ENCODE measurements at places on chromosomes 16 and 17.

GRCh38 chr17:61235827-61236197, 163.8 kb upstream of the TBX2 start:
- peak; percentile 77 for DNase-seq

DNA sequence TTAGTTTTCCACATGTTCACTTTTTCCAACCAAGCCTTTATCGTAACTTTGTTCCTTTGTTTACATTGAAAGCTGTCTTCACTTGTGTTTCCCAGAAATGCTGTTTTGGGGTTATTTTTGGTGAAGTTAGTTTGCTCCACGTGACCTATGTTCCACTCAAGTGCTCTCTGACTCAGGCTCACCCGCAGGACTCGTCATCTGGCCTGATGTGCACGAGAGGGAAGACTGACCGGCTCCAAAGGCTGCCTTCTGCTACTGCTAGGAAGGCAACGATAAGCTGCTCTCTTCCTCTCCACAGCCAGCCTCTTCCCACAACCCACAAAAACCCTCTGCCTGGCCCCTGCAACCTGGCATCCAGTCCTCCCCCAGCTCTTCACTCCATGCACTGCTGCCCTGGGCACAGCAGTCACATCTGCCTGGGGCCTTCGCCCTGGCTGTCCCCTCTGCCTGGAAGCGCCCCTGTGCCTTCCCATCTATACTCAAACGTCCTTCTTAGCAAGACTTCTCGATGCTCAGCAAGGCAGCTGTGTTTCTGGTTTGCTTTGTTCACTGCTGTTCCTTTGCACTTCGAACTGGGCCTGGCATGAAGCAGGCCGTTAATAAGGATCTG, 28.0 kb downstream of the ZCCHC14 start:
- peak; percentile 92 for DNase-seq

- no peak for DNase-seq
These were observed 3.3 kb upstream of the ZG16B start for GRCh38 chr16:2826591-2827373.

DNA sequence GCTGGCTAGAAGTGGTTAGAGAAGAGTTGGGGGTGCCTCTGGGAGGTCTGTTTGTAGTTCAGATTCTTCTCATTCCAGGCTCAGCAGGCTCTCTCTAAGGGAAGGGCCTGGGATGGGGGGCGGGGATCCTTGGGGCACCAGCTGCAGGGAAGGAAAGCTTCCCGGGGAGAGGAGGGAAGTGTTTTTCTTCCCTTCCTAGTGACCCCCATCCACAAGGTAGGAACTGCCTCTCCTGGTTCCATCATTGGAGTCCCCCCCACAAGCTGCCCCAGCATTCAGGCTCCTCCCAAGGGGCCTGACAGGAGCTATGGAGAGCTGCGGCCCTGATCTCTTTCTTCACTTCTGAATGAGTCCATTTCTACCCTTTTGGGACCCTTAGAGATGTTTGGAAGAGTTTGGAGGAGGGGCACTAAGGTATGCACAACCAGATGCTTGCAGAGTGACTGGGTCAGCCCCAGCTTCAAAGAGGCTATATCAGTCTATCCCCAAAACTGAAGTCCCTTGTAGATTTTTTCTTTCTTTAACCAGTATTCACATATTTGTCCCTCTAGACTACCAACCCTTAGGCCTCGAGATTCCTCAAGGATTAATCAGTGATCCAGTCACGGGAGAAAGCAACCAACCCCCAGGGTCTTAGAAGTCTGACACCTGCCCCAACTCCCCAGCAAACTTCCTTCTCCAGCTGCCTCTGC, 13.9 kb upstream of the FZD2 start:
- peak; percentile 84 for DNase-seq

GRCh38 chr16:84138824-84139627, 6.0 kb downstream of the HSDL1 start:
- peak; percentile 57 for DNase-seq

GRCh38 chr17:7885367-7886226, 3.0 kb upstream of the CHD3 start:
- DNase-seq = no peak

- no peak for DNase-seq
These were observed 47.1 kb downstream of the ABCA8 start for GRCh38 chr17:68908045-68908444.

GRCh38 chr17:17975436-17975835, 2.8 kb downstream of the DRC3 start:
- no peak for DNase-seq

DNA sequence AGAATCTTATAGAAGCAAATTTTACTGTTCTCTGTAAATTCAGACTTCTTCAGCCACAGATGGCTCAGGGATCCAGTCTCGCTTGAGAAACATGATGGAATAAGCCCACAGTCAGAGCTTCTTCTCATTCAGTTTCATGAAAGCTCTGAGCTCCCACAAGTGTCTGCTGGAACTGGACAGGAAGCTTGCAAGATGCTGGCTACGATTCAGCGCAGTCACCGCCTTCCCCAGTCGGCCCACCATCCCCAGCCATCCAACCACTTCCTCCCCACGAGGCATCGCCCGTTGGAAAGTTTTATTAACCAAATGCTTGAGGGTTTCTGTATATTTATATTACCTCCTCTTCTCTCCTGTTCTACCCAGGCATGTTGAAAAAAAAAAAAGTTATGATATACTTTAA, 171.7 kb downstream of the ZFHX3 start:
- peak; percentile 97 for DNase-seq

DNA sequence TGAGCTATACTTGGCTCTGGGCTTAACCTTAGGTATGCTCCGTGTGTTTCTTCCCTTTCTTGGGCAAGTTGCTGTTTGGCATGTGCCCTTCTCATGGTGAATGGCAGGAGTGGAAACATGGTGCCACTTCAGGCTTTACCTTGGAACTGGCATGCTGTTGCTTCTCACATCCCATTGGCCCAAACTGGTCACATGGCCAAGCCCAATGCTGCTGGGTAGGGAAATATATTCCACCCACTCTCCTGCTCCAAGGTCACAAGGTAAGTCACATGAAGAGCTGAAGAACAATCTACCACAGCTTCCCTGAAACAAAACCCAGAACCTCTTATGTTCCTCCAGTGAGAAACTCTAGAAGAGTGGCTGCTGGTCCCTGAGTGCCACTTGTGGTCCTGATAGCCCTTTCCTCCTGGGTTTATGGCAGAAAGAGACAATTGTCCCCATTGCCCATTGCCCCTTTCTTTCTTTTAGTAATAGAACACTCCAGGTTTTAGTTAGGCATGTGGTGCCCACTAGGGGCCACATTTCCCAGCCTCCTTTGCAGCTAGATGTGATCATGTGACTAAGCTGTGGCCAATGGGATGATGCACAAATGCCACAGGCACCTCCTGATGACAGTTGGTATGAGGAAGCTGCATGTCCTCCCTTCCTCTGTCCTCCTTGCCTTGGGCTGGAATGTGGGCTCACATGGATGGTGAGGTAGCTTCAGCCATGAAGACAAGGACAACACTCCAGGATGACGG, 50.3 kb downstream of the MEOX1 start:
- no peak for DNase-seq

GRCh38 chr17:72496461-72496860, 375.6 kb downstream of the SOX9 start:
- peak; percentile 22 for DNase-seq

DNA sequence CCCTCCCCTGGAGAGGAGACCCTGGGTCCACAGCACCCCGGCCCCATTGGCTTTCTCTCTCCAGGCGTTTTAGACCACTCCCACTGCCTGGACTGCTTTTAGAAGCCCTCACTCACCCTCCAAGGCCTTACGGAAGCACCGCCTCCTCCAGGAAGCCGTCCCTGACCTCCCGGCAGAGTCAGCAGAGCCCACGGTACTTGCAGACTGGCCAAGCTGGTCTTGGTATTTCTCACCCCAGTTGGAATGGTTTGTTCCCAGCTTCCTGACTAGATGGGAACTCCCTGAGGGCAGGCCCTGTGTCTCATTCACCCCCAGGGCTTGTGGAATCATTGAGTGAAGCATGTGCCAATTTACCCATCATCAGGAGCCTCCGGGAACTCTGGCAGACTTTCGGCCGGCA, 9.2 kb downstream of the SCGB1C2 start:
- no peak for DNase-seq

GRCh38 chr16:75794426-75794825, 68.1 kb upstream of the CPHXL start:
- DNase-seq = no peak

GRCh38 chr17:4900231-4901107, 1.1 kb downstream of the C17orf107 start:
- DNase-seq = no peak

GRCh38 chr17:76575570-76575969, 10.1 kb downstream of the ST6GALNAC2 start:
- DNase-seq = no peak

GRCh38 chr17:77915594-77916021, 42.9 kb upstream of the TNRC6C start:
- no peak for DNase-seq

DNA sequence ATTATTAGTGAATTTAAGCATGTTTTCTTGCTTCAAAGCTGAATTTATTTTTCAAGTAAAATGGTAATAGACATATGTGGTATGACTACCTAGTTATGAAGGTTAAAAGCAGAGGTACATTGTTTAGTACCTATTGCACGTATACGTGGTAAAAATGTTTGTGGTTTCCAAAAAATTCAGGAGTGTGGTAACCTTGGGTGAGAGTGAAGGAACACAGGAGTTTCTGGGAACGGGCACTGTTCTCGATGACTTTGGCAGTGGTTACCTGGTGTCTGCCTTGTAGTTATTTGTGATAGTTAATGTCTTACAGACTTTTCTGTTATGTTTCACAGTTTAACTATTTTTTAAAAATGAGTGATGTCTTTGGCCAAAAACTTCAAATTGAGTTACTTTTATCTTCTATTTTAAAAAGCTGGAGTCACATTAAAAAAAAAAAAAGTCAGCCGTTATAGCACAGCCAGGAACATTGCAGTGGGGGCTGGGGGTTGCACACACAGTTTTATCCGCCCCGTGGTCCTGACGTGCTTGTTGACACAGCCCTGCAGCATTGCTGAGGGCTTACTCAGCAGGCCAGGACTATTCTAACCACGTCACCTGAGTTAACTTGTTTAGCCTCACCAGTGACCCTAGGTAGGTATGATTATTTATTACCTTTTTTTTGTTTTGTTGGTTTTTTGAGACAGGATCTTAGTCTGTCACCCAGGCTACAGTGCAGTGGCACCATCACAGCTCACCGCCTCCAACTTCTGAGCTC, 10.9 kb downstream of the JPT2 start:
- DNase-seq = peak; percentile 96

DNA sequence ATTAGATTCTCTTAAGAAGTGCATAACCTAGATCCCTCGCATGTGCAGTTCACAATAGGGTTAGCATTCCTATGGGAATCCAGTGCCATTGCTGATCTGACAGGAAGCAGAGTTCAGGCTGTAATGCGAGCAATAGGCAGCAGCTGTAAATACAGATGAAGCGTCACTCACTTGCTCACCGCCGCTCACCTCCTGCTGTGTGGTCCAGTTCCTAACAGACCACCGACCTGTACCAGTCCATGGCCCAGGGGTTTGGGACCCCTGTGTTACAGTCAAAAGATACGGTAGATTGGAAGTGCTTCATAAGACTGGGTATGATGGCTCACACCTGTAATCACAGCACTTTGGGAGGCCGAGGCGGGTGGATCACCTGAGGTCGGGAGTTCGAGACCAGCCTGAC, 2.8 kb downstream of the STAT5A start:
- no peak for DNase-seq

GRCh38 chr16:57367116-57367752, 5.1 kb upstream of the CX3CL1 start:
- DNase-seq = peak; percentile 31

GRCh38 chr17:61458421-61459141, 6.4 kb downstream of the TBX4 start:
- no peak for DNase-seq

DNA sequence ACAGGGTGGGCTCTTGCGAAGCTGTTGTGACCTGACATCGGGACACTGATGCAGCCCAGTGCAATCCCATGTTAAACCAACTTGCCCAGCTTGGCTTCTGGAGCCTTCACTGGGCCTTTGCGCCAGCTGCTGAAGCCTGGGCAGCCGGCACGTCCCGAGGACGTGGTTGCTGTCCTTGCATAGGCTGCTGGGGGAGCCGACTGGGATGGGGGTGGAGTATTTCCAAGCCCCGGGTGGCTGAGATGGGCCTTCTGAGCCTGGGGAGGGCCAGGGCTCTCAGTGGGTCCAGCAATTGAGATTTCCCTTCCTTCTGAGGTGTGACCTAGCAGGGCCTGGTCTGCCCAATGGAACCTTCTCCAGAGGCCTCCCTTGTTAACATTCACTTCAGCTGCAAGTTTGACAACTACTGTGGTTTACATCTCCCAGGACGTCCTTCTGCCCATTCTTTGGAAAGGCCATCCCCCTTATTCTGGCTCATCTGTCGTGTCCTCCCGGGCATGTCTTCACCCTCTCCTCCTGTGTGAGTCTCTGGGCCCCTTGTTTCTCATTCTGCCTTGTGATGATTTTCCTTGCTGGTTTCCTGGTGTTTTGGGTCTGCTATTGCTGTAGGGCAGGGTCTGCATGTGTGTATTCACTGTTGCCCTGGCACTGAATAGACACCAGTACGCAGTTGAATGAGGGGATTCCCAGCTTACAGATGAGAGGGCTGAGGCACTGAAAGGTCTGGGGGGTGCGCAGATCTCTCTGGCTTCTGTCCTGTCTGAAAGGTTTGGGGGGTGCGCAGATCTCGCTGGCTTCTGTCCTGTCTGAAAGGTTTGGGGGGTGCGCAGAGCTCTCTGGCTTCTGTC, 34.4 kb downstream of the HAPSTR1 start:
- DNase-seq = no peak

- peak; percentile 97 for DNase-seq
These were observed 63.6 kb downstream of the SMG6 start for GRCh38 chr17:2239882-2240430.

DNA sequence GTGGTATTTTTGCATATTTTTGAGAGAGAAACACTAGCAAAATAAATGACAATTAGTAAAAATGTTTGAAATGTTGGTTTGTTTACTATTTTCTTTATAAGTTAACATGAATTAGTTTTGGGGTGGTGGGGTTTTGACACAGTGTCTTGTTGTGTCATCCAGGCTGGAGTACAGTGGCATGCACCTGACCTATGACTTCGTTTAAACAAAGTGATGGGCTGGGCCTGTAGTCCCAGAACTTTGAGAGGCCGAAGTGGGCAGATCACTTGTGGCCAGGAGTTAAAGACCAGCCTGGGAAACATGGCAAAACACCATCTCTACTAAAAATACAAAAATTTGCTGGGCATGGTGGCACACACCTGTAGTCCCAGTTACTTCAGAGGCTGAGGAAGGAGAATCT, 17.9 kb upstream of the HEATR3 start:
- no peak for DNase-seq

DNA sequence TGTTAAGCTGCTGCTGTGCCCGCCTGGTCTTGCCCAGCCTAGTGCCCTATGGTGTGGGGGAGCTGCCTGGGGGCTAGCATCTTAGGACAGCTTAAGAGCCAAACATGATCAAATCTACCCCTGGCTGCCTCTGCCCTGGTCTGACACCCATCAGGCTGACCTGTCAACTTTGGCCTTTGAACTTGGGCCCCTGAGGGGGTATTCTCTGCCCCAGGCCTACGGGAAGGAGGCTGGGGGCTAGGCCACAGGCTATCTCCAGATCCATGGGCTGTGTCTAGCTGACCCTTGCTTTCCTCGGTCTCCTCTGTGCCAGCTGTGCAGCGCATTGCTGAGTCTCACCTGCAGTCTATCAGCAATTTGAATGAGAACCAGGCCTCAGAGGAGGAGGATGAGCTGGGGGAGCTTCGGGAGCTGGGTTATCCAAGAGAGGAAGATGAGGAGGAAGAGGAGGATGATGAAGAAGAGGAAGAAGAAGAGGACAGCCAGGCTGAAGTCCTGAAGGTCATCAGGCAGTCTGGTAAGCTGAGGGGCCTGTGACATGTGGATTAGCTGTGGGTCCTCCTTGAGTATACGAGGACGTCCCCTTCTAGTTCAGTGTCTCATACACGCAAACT, 3.3 kb upstream of the STARD3 start:
- no peak for DNase-seq

- no peak for DNase-seq
These were observed 33.1 kb downstream of the PIPOX start for GRCh38 chr17:29076087-29076486.

Data from iris pigment epithelial cell (primary cell).